ENCODE measurements at places on chromosomes 2 and 18.

DNA sequence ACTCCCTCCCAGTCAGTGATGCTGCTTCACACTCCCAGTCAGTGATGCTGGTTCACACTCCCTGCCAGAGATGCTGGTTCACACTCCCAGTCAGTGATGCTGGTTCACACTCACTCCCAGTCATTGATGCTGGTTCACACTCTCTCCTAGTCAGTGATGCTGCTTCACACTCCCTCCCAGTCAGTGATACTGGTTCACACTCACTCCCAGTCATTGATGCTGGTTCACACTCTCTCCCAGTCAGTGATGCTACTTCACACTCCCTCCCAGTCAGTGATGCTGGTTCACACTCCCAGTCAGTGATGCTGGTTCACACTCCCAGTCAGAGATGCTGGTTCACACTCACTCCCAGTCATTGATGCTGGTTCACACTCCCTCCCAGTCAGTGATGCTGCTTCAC is 34.3 kb upstream of the KCNG2 start:
- DNase-seq = no peak

GRCh38 chr2:7672027-7672684 is 754.9 kb downstream of the RNF144A start:
- DNase-seq = peak; percentile 85

DNA sequence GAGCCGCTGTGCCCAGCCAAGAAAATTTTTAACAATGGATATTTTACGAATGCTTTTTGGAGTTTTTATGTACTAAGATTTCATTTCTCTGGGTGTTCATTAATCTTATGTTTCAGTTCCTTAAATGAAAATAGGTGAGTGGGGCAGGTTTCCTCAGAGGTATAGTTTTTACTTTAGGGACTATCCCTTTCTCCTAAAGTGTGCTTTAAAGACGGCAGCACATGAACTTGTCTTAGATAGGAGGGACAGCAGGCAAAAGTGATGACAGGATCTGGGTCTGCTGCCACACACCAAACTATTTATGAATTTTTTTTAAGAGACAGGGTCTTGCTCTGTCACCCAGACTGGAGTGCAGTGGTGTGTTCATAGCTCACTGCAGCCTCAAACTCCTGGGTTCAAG is 8.0 kb upstream of the REL start:
- DNase-seq = no peak

DNA sequence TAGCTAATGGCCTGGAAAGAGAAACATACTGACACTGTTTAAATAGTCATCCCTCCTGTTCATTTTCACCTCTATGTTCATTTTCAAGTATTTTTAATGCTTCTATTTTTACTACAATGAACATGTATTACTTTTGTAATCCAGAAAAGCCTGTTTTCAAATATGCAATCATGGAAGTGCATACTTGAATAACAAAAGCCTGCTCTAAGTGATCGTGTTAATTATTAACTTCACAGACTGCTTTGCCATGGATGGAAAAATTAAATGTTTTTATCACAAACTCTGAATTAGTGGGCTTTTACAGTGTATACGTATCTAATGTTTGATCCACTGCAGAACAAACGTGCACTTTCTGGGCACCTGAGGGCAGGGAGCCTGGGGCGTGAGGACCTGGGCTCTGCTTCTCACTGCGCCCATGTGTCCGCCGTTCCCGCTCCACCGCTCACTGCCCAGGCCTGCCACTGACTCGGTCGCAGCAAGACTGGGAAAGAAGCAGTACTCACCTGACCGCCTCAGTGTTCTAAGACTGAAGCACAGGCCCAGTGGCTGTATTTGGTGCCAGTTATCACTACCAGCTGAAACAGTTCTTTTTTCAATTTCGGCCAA is 80.6 kb downstream of the UXS1 start:
- no peak for DNase-seq

DNA sequence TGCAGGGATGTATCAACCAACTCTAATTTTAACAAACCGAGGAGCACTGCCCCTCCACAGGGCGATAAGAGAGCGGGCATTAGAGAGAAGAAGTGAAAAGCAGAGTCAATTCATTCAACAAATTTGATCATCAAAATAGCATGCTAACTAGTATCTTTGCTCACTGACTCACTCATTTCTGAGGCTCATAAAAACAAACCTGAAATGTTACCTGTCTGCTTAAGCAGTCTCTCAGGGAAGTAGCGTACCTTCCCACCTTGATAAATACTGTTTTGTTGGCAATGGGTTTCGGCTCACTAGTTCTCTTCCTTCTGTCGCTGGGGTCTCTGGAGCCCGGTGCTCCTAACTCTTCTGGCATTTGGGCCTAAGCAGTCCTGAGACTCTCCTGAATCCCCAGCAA is 248.8 kb downstream of the IRS1 start:
- no peak for DNase-seq

- no peak for DNase-seq
These were observed 50.4 kb upstream of the NFATC1 start for GRCh38 chr18:79345366-79345765.

DNA sequence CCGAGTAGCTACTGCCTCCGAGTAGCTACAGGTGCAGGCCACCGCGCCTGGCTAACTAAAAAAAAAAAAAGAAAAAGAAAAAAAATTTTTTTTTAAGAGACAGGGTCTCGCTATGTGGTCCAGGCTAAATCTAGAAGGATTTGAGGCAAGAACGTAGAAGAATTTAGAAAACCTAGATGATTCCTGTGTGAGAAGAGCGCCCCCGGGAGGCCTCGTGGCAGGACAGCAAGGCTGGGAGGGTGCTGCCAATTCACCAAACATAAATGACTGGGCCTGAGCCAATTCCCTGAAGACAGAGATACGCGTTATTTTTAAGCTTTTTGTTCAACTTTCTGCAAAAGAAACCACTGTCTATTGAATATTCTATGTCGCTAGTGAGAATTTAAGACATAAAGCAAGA is 90.1 kb upstream of the TGFA start:
- no peak for DNase-seq

DNA sequence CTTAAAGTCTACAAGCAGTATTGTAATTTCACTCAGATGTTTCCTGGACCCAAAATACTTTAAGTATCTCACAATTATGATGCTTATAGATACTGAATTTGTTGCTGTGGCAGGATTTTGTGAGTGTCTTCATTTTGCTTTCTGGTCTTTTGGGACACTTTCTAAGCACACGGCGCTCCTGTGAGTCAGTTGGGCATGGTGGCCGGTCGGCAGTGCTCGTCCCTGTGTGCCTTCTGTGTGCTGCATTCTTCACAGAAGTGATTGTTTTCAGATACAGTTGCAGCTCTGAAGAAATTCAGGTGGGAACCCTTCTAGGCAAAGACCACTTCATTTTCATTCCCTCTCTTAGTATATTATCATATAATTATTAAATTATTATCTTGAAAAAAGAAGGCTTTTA is 273.3 kb downstream of the ZNF407 start:
- no peak for DNase-seq

- DNase-seq = no peak
These were observed 92.6 kb upstream of the TMEM18 start for GRCh38 chr2:769771-770170.

- DNase-seq = no peak
These were observed 9.5 kb upstream of the CYS1 start for GRCh38 chr2:10089565-10090190.

GRCh38 chr2:119265693-119266066 is 42.0 kb downstream of the STEAP3 start:
- DNase-seq = no peak

DNA sequence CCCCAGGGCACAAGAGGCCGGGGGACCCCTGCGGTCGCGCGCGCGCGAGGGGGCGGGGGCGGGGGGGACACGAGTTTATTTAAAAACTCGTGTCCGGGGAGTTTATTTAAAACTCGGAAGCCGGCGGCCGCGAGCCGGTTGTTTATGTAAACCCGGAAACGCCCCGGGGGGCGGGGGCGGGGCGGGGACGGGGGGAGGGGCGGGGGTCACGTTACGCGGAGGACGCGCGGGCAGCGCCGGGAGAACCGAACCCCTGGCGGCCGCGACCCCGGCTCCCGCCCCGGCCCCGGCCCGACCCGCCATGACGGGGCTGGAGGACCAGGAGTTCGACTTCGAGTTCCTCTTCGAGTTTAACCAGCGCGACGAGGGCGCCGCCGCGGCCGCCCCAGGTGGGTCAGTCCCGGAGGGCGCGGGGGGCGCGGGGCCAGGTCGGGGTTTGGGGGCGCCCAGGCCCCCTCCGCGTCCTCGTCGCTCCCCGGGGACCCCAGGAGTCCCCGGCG is 4.4 kb downstream of the NFATC1 start:
- peak; percentile 64 for DNase-seq
